NCI-H187 (cell line): ENCODE measurements at places on chromosomes 4 and X.

- DNase-seq = no peak
Observed at GRCh38 chr4:41678951-41679350, 69.6 kb downstream of the PHOX2B start.

GRCh38 chr4:1685235-1686150, 1.4 kb upstream of the FAM53A start:
- DNase-seq = no peak

- no peak for DNase-seq
Observed at GRCh38 chrX:153448556-153449367, 2.9 kb upstream of the TREX2 start.

DNA sequence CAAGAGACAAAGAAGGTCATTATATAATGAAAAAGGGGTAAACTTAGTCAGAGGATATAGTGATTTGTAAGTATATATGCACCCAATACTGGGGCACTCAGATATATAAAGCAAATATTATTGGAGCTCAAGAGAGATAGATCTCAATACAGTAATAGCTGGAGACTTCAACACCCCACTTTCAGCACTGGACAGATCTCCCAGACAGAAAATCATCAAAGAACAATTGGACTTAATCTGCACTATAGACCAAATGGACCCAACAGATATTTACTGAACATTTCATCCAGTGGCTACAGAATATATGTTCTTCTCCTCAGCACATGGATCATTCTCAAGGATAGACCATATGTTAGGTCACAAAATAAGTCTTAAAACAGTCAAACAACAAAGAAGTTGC, 47.2 kb upstream of the RBMXL3 start:
- no peak for DNase-seq

GRCh38 chrX:18639280-18639679, 32.6 kb downstream of the RS1 start:
- no peak for DNase-seq

DNA sequence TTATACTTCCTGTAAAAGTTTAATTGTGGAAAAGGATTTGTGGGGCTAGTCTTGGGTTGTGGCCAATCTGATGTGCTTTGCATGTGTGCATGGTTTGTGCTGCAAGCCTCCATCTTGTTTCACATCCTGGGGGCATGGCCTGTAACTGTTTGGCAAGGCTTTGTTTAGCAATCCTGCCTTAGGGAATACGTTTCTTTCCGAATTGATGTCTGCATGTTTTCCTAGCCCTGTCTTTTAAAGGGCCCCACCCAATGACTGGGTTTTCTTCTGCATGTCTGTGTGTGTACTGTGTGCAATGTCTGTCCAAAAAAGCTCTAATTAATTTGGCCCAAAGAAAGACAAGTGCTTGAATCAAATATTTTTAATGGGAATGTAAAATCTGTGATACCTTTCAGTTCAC, 74.6 kb upstream of the MID1IP1 start:
- DNase-seq = no peak

DNA sequence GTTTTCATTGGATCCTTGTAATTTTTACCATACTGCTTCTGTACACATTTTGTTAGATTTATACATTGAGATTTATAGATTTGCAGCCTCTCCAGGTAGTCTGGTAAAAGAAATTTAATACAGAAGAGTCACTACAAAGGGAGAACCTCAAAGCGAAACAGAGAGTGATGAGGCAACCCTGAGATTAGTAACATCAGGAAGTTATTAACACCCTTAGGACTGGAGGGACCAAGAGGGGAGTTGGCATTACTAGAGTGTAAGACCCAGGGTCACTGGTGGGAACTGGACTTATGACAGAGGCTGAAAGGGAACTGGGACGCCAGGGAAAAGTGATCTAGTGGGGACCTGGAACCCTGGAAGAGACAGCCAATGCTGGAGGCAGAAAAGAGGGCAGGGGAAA, 20.6 kb upstream of the MAML3 start:
- no peak for DNase-seq

DNA sequence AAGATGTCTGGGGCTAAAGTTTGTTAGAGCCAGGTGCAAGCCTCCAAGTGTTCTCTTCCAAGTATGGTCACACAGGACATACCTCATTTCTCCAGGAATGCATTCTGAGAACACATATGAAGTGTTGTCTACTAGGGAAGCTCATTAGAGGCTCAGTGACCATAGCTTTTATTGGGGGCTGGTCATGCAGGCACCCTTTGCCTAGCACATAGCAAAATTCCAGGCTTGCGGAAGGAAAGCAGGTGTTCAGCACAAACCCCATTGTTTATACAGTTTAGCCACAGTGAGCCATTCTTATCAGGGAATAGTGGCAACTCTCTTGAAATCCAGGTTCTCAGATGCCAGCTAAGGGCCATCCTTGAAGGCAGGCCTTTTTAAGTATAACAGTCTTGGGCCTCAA, 339.4 kb upstream of the ZCCHC13 start:
- DNase-seq = no peak

DNA sequence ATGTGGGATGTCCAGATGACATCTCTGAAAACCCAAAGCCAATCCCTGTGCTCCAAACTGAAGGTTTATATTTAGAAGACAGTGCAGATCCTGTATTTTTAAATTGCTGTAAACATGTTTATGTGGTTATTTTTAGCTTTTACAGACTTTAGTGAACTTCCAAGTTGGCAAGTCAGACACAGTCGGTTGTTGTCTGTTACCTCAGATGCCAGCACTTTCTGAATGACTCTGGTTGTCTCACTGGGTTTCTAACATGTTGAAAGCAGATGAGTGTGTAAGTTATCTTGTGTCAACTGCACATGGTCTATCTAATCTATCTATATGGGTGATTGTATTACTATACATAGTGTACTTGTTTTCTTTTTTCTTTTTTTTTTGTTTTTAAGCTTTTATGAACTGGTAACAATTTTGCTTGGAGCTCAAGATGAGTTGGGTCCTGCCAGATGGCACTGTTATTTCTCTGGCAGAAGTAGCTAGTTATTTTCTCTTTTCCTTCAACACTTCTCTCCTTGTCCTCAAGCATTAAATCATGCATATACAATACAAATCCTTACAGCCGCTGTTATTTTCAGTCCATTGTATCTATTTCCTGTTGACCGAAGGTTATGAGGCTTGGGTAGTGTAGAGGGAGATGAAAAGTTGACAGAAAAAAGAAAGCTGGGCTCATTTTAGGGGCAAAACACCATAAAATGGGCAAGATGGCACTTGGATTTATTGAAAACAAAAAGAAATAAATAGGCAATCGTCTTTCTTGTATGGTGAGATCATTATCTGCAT, 66.3 kb downstream of the GAB1 start:
- DNase-seq = no peak

DNA sequence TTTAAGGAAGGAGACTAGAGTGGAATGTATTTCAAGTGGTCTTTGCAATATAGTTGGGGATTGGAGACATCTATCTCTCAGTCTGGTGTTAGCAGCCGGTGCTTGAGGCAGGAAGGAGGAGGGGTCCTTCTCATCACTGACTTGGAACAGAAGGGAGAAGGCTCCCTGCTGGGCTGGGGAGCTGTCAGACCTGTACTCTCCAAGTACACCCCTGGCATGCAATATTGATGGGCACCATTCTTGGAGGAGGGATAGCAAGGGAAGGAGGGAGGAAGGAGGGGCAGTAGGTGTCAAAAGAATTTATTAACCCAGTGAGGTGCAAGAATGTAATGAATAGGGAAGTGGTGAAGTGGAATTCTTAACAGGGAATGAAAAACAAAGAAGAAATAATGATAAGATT, 338.8 kb downstream of the UNC5C start:
- no peak for DNase-seq

GRCh38 chr4:106569146-106570031, 200.8 kb upstream of the GIMD1 start:
- DNase-seq = no peak

DNA sequence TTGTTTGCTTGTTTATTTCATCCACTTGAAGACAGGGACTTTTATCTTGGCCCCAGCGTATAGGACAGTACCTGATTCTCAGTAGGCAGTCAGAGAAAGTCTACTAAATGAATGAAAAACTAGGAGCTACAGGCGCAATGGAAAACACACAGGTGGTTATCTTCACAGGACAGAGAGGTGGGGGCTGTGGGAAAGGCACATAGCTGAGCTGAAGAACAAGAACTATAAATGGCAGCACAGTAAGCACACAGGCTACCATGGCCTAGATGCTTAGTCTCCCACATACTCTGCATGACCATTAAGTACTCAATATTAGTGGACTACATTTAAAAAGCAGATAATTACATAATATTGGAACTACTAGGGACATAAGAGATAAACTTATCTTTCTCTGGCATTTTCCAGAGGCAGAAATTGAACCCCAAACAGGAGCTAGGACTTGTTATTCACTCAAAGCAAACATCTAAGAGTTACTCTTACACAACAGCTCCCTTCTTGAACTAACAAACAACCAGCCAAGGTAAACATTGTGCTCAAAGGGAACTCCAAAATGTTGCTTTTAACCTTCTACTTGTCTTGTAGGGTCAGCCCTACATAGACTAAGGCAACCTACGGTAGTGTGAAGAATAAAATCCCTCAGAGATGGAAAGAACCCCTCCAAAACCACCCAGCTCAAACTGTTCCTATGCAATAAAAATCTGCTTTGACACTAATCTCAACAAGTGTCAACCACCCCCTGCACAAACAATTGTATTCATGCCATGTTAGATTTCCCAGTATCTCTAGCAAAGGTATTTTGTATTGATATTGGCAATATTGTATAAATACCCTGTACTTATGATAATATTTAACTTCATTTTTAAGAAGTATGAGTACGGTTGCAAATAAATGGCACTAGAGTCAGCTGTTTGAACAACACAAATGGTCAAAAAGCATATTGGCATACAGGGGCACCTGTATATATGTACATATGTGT, 593.6 kb downstream of the KLHL13 start:
- no peak for DNase-seq

DNA sequence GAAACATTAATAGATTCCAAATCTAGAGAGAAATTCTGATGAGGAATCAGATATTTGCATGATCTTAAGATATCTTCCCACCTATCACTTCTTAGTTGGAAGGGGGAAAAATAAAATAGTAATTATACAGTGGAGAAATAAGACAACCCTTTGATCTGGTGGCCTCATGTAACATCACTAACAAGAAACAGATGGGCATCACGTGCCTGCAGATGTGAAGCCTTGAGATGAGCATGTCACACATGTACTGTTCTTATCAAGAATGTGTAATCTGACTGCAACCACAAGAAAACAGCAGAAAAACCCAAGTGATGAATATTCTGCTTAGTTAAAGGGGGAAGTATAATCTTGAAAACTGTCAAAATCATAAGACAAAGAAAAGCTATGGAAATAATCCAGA, 31.4 kb upstream of the NKX6-1 start:
- DNase-seq = no peak
